ENCODE measurements at places on chromosomes 3 and 15.

GRCh38 chr3:11379238-11379823 lies 107.1 kb downstream of the ATG7 start:
- DNase-seq: peak; percentile 26

- no peak for DNase-seq
Measured at GRCh38 chr3:39329493-39329892, at the start of gene CCR8. Gene CCR8 (plus strand): TSS chr3:39329709. CDS start chr3:39332332, 2,623 bp downstream.

DNA sequence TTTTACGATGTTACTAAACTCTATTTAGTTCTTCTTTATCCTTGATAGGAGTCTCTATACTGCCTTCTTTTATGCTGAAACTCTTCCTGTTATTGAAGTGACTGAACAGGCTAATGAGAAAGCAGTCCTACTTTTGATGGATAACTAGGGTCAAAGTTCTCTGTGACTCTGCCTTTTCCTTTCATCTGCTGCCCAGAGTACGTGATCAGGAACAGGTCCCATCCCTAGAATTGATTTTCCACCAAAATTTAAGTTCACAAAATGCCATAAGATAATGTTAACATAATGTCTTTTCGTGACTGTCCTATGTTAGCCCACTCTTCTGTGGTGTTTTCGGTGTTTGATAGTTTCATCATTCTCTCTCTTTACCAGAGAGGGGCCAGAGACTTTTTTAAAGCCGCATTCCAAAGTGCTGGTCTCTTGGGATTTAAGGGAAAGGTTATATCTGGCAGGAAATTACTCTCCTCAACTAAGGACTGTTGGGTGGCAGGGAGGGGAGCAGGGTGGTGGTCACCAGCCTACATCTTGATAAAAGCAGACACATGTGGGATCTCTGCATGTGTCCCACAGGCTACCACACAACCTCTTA lies 50.3 kb upstream of the PLXND1 start:
- no peak for DNase-seq

DNA sequence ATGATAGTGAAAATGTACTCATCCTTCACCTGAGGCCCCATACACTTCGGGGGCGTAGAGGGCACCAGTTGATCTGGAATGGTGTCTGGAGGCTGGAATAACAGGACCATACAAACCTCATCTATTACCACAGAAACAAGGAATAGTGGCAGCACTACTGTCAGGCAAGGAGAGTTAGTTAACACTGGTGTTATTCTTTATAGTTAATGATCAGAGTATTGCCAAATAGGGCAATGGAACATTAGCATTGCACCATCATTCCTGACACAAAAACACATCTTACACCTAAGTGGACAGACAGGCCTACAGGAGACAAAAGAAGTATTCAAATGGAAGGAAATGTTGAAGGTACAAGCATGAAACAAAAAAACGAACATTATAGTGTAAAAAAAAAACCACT lies 137.0 kb upstream of the UBP1 start:
- DNase-seq: no peak

- no peak for DNase-seq
Measured at GRCh38 chr15:20658024-20658423, 116.4 kb upstream of the GOLGA6L6 start.

GRCh38 chr3:125402639-125403038 lies 27.5 kb upstream of the ZNF148 start:
- no peak for DNase-seq

- DNase-seq: no peak
Measured at GRCh38 chr3:40627095-40627494, 102.3 kb downstream of the ZNF621 start.

DNA sequence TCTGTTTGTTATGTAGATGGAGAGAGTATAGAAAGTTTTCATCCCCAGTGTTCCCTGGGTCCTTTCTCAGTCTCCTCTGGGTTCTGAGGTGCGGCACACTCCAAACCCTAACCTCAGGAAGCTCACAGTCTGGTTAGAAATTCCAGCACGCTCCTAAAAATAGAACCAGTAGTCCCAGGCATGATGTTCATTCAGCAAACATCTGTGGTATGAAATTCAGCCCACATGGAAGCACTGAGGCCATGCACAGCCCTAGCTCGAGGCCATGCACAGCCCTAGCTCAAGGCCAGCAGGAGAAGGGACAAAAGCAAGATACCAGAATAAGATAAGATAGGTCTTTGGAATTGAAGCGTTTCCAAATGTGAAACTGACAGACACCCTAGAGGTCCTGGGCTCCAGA lies 82.3 kb upstream of the OXTR start:
- DNase-seq: no peak

DNA sequence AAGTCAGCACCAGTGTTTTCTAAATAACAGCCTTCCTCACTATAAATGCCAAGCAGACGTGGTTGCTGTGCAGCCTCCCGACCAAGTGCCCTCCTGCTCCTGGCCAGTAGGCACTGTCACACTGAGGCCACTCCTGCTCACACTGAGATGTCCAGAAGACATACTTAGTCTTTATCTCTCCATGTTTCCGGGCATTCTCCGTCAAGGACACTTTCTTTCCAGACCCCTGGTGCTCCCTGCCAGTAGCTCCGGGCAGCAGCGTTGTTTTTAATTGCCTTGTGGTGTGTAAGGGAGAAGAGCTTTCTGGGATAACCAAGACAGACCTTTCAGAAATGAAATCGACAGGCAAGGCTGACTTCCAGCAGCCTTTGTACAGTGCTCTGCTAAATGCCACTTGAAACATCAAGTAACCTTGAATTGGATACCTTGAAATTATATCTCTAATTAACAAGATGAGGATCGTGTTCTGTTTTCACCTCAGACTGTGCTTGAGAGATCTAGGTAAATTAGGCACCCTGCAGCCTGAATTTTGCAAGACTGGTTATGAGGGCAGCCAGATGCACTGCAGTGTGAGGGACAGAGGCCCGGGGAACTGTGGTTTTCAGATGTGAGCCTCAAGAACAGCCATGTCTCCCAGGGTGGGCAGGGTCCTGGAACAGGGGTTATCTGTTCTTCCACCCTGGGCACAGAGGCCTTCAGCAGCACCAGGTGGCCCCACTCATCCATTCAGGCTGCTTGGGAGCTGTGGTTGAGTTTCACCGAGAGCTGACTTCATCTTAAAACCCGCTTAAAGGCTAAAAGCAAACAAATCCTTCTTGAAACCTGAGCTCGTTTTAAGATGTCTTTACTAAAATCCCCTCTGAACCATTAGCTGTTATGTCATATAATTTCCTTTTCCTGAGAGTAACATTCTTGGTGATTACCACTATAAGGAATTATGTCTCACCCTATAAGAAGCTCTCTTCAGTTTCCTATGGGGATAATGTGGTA lies 105.5 kb upstream of the IL12A start:
- DNase-seq: no peak

- no peak for DNase-seq
Measured at GRCh38 chr3:197392961-197393360, 94.5 kb upstream of the DLG1 start.

DNA sequence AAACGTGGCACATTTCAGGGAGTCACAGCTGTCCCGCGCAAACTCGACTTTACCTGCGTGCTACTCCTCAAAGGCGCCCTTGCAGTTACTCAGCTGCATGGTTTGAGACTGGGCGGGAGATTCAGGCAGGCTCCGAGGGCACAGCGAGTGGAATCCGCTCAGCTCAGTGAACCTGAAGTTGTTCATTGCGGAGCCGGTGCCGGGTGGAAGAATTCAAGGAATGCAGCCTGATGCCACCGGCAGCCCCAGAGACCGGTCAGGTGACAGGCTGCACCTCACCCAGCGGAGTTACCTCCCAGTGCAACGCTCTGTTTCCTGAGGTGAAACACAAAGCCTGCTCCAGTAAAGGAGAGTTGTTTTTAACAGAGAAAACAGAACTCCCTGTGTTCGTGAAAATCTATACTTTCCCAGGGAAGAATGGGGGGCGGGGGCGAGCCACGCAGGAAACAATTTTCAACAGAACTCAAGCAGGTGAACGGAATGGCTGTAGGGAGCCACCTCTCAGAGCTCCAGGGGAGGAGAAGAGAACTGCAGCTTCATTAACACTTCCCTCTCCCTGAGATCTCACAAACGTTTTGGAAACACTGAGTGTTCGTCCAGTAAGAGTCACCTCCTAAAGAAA lies 3.8 kb downstream of the VEPH1 start:
- no peak for DNase-seq

DNA sequence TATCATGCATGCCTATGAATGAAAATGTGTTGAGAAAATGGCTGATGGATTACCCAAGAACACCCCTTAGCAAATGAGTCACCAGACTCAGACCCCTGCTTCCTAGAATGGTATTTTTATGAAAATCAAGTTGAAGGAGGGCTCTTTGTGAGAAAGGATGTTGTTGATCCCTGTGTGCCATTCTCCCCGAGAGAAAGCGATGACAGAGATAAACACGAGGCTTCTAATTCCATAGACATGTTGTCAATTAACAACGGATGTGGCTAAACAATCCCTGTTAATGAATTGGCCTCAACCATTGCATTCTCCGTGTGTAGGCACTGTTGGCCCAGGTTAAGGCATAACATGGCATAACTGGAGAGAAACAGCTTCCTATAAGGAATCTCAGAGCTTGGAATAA lies 5.8 kb upstream of the OXTR start:
- peak; percentile 1 for DNase-seq

DNA sequence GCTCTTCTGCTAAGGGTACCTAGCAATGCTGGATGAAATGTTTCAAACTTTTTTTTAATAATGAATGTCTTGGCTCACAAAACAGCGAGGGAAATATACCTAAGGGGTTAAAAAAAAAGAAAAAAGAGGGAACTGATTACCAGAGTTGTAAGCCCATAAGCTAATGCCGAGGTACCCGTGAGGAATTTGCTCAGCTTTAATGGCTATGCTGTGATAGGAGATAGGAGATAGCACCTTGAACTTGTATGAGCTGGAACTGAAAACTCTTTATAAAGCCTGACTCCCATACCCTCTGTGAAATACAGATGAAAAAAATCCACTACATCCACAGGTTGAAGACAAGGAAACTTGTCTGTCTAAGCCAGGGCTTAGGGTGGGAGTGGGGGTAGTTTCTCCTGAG lies 13.9 kb downstream of the GRAMD1C start:
- DNase-seq: no peak

- no peak for DNase-seq
Measured at GRCh38 chr3:72309661-72310418, 524.9 kb upstream of the PROK2 start.

DNA sequence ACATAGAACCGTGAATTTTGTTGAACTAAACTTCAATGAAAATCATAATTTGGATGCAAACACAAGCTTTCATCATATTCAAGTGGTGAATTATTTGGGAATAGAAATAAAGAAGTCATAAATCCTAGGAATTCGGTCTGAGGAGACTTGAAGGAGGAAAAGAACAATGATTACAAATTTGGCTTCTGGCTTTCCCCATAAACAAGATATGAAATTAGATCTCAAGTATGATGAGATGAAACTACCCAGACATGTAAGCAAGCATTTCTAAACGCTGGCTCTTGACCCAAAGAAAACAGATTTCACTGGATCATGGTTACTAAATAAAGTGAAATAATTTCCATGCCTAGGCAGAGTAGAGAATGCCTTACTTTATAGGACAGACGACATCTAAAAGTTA lies 146.9 kb upstream of the LRTM1 start:
- DNase-seq: no peak

GRCh38 chr3:177725165-177725564 lies 527.9 kb upstream of the TBL1XR1 start:
- DNase-seq: no peak

- no peak for DNase-seq
Measured at GRCh38 chr15:31296646-31297574, 29.7 kb upstream of the KLF13 start.

DNA sequence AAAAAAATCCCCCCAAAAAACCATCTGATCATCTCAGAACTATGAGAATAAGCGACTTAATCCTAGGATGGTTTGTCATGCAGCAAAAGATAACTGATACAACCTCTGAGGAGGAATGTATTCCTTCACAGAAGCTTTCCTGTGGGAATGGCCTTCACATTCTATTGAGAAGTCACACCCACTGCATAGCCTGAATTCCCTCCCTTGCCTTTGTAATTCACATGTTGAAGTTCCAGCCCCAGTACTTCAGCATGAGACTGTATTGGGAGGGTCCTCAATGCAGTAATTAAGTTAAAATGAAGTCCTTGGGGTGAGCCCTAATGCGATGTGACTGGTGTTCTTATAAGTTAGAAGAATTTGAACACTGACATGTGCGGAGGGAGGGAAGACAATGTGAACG lies 395.2 kb downstream of the TUSC7 start:
- DNase-seq: no peak

DNA sequence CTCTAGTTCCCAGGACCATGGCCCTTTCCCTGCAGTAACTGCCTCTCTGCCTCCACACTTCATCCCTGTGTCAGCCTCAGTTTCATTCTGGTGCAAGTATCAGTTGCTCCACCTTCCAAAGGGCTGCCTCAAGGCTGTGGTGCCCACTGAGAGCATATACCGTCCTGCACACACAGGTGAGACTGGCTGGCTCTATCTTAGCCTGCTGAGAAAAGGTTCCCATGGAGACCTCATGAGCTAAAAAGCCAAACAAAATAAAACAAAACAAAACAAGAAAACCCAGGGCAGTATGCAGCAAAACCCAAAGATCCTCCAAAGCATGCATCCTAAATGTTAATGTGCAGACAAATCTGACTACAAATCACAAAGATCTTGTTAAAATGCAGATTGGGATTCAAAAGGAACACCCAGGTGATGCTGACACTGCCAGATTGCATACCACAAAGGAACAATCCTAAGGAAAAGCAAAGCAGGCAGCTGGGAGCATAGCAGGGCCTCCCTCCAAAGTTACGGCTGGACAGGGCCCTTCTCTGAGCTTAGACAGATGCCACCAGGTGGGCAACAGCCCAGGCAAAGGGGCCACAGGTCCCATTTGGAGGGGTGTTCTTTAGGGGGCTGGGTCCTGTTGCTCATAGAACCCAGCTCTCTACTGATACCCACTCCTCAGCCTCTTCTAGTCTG lies 76.3 kb upstream of the SLCO2A1 start:
- DNase-seq: no peak

GRCh38 chr3:130374033-130374432 lies 28.6 kb downstream of the COL6A5 start:
- no peak for DNase-seq

DNA sequence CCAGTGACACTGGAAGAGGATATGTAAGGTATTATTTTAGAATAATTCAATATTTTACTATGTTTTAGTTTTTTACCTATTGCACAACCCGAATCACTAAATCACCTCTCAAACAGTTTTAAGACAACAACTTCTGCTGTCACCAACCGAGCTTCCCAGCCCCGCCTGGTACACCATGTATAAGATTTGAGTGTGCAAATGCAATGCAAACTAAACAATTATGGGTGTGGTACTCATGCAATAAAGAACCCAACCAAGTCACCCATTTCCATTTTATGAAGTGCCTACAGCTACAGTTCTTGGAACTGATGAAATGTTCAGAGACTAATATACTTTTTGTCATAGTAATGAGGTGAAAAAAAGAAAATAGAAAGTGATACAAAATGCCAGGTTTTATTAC lies 256.2 kb downstream of the TAFA4 start:
- no peak for DNase-seq

Data from GM10248 (cell line).